Stimulated activated CD4-positive, alpha-beta T cell treated with anti-CD3 and anti-CD28 coated beads, Interleukin-12 subunit alpha, Interleukin-12 subunit beta, amount 100 ng/mL, for 48 hours (primary cell): ENCODE measurements at places on chromosomes 5 and 9.

- DNase-seq = no peak
Observed at GRCh38 chr5:56676091-56676768, 139.1 kb upstream of the MAP3K1 start.

DNA sequence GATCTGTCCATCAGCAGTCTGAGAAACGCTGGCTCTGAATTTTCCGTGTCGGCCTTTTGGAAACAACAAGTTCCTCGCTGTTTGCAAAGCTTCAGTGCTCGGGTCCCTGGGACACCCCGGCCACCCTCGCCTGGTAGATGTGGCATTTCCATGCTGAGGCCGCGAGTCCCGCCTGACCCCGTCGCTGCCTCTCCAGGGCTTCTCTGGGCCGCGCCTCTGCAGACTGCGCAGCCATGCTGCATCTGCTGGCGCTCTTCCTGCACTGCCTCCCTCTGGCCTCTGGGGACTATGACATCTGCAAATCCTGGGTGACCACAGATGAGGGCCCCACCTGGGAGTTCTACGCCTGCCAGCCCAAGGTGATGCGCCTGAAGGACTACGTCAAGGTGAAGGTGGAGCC is 4.7 kb downstream of the NTNG2 start:
- DNase-seq = no peak

GRCh38 chr5:142152384-142152732 is 43.8 kb downstream of the NDFIP1 start:
- DNase-seq = no peak

DNA sequence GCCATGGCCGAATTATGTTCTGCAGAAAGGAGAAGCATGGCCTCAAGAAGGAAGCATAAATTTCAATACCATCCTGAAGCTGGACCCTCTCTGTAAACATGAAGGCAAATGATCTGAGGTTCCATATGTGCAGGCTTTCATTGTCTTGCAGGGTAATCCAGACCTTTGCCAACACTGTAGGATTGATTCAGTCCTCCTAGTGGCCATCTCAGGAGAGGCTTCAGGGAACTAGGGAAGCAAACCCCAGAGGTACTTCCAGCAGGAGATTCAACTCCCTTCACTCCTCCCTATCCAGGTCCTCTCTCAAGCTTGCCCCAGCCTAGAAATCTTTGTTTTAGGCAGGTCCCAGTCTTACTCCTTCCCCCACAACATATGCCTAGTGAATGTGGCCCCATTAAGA is 99.3 kb upstream of the HCN1 start:
- no peak for DNase-seq

GRCh38 chr5:98599016-98599415 is 174.4 kb upstream of the RGMB start:
- no peak for DNase-seq

GRCh38 chr5:107285772-107286171 is 385.0 kb downstream of the EFNA5 start:
- DNase-seq = no peak

DNA sequence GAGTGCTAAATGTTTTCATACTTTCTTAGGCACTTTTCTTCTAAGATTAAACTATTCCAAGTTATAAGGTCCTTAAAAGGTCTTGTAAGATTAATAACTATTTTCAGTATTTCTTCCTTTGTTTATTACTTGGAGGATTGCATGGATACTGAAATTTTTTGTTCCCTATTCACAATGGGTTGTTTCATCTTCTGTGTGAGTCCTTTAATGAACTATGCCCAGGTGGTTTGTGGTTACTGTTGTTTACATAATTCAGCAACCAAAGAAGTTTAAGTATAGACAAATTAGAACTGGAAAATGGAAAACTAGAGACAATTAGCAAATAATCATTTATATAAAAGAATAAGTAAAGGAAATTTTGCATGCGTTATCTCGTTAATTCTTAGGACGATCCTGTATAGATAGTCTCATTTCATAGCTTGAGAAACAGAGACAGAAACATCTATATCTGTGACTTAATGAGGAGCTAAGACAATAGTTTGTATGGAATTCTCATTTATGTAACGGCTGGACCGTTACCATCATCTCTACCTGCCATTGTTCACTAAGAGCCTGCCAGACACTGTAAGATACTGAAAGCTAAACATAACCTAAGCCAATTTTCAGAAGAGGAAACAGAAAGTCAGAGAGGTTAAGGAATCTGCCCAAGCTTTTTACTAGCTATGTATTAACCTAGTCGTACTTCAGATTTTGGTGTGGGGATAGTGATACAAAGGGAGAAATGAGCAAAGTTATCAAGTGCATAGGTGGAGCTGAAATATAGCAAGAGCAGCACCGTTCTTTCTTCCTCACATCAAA is 148.2 kb downstream of the PAM start:
- no peak for DNase-seq

GRCh38 chr9:16133556-16134227 is 580.8 kb downstream of the CCDC171 start:
- DNase-seq = no peak

DNA sequence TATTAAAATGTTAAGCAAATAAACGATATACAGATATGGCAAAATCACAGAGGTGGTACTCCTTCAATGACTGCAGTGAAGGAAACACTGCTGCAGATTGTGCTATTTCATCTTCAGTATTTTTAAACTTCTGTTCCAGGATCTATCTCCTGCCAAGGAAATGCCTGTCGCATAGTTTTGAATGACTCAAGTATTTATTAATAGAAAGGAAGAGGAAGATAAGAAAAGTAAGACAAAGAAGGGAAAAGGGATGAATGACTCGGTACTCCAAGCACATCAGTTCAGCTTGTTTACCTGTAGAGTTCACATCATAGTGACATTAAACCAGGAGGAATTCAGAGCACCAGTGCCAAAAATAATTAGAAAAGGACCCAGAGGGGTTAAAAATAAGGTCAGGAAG is 5.1 kb upstream of the GPX8 start:
- DNase-seq = no peak

GRCh38 chr9:125998837-125999503 is 251.8 kb downstream of the PBX3 start:
- no peak for DNase-seq

DNA sequence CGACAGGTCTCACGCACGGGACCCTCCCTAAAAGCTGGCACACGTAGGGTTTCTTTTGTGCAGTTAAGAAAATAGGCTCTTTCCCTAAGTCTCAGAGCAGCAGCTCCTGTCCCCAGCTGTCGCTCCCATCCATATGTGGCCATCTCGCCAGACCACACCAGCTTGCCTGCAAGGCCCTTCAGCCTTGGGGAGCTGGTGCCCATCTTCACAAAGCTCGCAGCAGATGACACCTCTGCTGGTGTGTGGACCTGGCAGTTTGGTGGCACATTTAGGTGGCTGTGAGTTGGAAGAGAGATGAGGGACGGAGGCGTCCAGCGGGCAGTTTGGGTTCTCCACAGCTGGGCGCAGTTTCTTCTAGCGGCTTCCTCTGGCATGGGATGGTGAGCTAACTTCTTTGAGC is 239.0 kb downstream of the FANCC start:
- DNase-seq = no peak

- DNase-seq = no peak
Observed at GRCh38 chr9:4620881-4621555, 41.1 kb upstream of the PLPP6 start.

DNA sequence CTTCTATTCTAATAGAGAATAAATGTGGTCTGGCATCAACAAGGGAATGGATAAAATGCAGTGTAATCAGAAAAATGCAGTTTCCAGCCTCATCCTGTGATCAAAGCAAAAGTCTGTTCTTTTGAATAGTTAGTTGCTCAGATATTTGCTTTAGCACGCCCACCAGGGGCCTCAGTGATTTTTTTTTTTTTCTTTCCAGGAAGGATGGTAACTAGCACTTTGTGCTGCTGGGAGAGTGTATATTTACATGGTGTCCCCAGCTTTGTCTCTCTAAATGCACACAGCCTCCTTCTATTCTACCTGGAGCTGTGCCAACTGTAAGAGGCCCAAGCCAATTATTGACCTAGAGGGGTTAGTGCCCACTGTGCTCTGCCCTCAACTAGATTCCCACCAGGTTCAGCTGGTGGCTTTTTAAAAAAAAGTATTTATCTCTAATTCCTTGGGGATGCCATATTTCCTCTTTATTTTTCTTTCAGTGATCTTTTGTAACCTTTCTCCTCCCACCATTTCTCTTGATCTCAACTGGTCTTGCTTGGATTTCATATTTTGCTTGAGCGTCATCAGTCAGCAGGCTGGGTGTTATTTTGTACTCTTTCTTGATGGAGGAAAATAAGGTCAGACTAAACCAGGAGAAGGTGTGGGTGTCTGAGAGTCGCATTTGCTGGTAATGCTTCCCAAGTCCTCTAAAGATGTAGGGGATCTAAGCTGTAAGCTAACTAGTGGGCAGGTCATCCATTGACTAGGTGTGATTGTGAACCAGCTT is 193.0 kb upstream of the C9orf72 start:
- DNase-seq = no peak

- DNase-seq = no peak
Observed at GRCh38 chr5:65086234-65086890, 317.6 kb downstream of the CWC27 start.
